ENCODE measurements at places on chromosomes 7 and 10. TPM values are rescaled to one million over a fixed set of nuclear protein-coding genes. Genes with fewer than 3 reads are reported as not detected.

AEBP1 gene
- 0.81 TPM for polyA plus RNA-seq

TFEC gene
- polyA plus RNA-seq, result not detected

DNA sequence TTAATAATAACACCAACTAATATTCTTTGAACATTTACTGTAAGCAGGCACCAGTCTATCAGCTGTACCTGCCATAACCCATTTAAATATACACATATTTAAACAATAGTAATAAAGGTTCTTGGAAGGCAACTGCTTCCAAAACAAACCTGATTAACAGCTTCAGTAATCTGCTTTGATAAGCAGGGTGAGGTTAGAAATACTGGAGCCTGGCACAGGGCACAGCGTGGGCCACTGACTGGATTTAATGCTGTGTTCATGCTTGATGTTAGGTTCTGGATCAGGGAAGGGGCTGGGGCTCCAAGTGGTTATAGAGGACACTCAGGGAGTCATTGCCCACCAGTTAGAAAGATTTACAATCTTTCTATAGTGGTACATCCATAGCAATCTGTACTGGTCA is 10.9 kb upstream of the C10orf120 start:
- no peak for DNase-seq

GRCh38 chr10:33151344-33151864 is 183.1 kb downstream of the NRP1 start:
- peak; percentile 27 for DNase-seq

- DNase-seq, result no peak
Measured at GRCh38 chr7:46848944-46849343, 733.0 kb downstream of the TNS3 start.

- no peak for DNase-seq
Measured at GRCh38 chr7:128171-129080, 63.9 kb upstream of the FAM20C start.

DNA sequence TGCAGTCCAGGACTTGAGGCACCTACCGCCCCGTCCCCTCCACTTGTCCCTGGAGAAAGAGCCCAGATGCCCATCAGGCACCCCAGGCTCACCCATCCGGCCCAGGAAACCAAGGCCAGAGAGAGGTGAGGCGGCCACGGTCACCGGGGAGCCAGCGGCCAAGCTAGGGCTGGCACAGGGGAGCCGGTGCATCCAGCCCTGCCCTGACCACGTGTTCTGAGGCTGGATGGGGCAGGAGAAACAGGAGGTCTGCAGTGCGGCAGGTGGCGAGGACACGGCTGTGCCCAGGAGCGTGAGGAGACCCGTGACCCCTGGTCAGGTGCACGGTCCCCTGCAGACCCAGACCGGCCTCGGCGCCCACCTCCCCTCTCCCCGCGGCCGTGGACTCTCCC is 27.6 kb downstream of the UNCX start:
- no peak for DNase-seq

- DNase-seq, result no peak
Measured at GRCh38 chr7:144378651-144379050, 23.4 kb downstream of the ARHGEF5 start.

GRCh38 chr7:72313906-72314305 is 98.2 kb downstream of the CALN1 start:
- DNase-seq, result no peak

DNA sequence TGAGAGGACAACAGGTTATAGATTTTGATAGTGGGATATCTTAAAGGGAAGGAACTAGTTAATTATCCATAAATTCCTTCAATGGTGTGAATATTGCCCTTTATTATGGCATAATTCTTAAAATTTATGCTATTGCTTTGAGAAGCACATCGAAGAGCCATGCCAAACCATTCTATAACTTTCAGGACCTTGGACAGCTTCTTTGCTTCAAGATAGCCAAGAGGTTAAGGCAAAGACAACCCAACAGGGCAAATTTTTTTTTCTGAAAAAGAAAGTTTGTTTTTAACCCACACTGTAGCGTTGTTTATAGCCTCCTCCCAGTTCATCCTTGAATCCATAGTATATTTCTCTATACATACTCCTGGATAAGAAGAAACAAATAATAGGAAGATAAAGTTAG is 103.2 kb downstream of the NRG3 start:
- DNase-seq, result peak; percentile 0

DNA sequence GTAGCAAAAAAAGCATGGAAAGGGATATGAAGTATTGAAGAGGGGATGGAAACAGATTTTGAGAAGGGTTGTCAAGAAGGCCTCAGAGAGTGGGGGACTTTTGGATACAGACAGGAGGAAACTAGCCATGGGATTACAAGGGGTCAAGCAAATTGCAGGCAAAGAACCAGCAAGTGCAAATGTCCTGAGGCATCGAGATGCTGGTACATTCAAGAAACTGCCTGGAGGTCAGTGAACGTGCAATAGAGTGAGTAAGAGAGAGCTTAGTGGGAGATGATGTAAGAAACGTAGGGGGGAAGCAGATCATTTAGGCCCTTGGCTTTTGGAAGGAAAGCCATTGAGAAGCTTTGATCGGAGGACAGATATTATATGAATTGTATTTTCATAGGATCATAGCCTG is 227.4 kb upstream of the AGK start:
- no peak for DNase-seq

DNA sequence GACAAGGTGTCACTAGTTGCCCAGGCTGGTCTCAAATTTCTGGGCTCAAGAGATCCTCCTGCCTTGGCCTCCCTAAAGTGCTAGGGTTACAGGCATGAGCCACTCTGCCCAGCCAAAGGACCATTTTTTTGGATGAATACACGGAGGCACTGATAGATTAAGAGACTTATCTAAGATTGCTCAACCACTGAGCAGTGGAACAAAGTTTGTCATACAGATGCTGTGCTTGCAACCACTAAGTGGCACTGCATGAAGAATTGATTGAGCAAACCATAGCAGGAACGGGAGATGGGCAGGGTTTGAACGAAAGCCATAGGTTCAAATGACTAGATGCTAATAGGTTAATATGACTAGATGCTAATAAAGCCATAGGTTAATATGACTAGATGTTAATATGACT is 61.1 kb downstream of the EBLN1 start:
- DNase-seq, result no peak

GRCh38 chr7:835485-836401 is 3.5 kb downstream of the SUN1 start:
- no peak for DNase-seq

DNA sequence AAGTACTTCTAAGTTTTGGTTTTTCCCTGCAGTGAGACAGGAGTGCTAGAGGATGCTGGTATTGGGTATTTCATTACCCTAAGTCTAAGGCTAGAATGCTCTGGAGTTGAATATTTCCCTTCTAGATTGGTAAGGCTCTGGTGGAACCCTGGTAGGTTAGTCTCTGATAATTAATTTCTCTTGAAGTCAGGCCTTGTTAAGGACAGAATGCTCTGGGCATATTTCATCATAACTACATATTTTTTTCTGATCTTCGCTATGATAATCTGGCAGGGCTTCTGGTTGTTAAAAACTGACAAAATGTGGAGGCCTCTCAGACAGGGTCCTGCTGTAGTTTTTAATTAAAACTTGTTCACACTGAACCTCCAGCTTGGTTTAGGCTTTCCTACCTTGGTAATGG is 83.8 kb downstream of the CDK13 start:
- DNase-seq, result no peak
